ENCODE measurements at places on chromosomes 4 and X. TPM values are rescaled to one million over a fixed set of nuclear protein-coding genes. Genes with fewer than 3 reads are reported as not detected.

Gene MBTPS2
- total RNA-seq: 9.9 TPM

Gene BEX1
- 0.50 TPM for total RNA-seq

Gene IGFBP7
- total RNA-seq: 723 TPM

Gene ANXA10
- total RNA-seq: not detected

Gene BEX4
- 29.6 TPM for total RNA-seq

Gene UGT2B11
- not detected for total RNA-seq

Gene IL15
- 1.7 TPM for total RNA-seq

Gene PPBP
- 0.74 TPM for total RNA-seq

Gene KLF3
- total RNA-seq: 17.7 TPM

Gene ANAPC10
- total RNA-seq: 12.6 TPM

Gene TLL1
- total RNA-seq: 0.74 TPM

Gene CTAG1A
- total RNA-seq: not detected

Gene ARMCX1
- total RNA-seq: 26.5 TPM

Gene TRIM61
- total RNA-seq: 2.4 TPM

Gene DCAF8L2
- total RNA-seq: not detected

Gene TCEAL5
- 0.22 TPM for total RNA-seq

Gene UGT2B15
- total RNA-seq: not detected

Gene ASB9
- 0.55 TPM for total RNA-seq

Gene FAM9B
- not detected for total RNA-seq

Gene DMD
- 131 TPM for total RNA-seq

Gene SLIT2
- total RNA-seq: 8.5 TPM

Gene PHOX2B
- not detected for total RNA-seq

Gene GASK1B
- 63.4 TPM for total RNA-seq

Gene SLC6A14
- total RNA-seq: not detected

Gene RASL11B
- total RNA-seq: 4.1 TPM

Gene SSX2
- not detected for total RNA-seq

Gene GPC3
- total RNA-seq: 4.2 TPM

Gene TMEM144
- total RNA-seq: 13.4 TPM

Gene FAM53A
- 1.3 TPM for total RNA-seq

Gene SSR4
- 145 TPM for total RNA-seq

Gene ENAM
- 1.9 TPM for total RNA-seq

Gene ARMCX5
- total RNA-seq: 2.8 TPM

Gene LGI2
- 2.0 TPM for total RNA-seq

Gene CPLX1
- 4.4 TPM for total RNA-seq

Gene RASSF6
- total RNA-seq: not detected

Gene MCF2
- total RNA-seq: 0.27 TPM

Gene PLS3
- 40.8 TPM for total RNA-seq

Gene LNX1
- total RNA-seq: 9.1 TPM

Gene NOX1
- total RNA-seq: not detected

Gene DNAAF6
- not detected for total RNA-seq

Gene PAK3
- total RNA-seq: 0.64 TPM

Gene NXF3
- 0.20 TPM for total RNA-seq

Gene LANCL3
- total RNA-seq: 0.05 TPM

Gene CLGN
- 91.1 TPM for total RNA-seq

Gene NR0B1
- total RNA-seq: not detected

Gene SUPT20HL1
- not detected for total RNA-seq

Gene EMCN
- total RNA-seq: 39.6 TPM

Gene XG
- total RNA-seq: 0.32 TPM

Gene PAGE5
- total RNA-seq: not detected

Gene PLP1
- 9.4 TPM for total RNA-seq

Gene NHSL2
- total RNA-seq: 3.7 TPM

Gene MAGEA4
- total RNA-seq: not detected
